ENCODE measurements at places on chromosomes 1 and 21.

GRCh38 chr1:154624746-154625643 is 17.0 kb upstream of the ADAR start:
- H3K4me1 ChIP-seq, result peaks cover 7% of the 10 kb centered on the region
- no peaks in the 10 kb centered on the region for H3K27me3 ChIP-seq
- no peak overlapping the region for H3K27ac ChIP-seq

DNA sequence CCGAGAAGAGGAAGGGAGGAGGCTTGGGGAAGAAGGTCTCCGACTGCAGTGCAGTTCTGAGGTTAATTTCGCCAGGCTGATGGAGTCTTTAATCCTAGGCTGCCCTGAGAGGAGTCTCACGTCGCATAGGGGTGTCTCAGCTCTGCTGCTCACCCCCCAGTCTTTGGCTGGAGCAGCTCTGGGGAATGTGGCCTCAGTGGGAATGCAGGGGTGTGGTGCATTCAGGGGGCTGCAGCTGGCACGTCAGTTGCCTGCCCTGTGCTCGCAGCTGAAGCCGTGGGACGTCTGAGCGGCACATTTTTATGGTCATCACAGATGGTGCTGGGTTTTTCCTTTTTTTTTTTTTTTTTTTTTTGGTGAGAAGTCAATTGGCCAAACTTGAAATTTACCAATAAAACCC is 38.2 kb downstream of the ACTN2 start:
- no peak overlapping the region for H3K4me3 ChIP-seq
- no peak overlapping the region for H3K27ac ChIP-seq
- H3K36me3 ChIP-seq, result no peaks in the 10 kb centered on the region

GRCh38 chr1:38708701-38709258 is 150.8 kb downstream of the RRAGC start:
- no peaks in the 10 kb centered on the region for H3K4me1 ChIP-seq
- H3K27ac ChIP-seq, result no peak overlapping the region
- H3K4me3 ChIP-seq, result no peak overlapping the region
- no peaks in the 10 kb centered on the region for H3K27me3 ChIP-seq
- peaks cover 6% of the 10 kb centered on the region for H3K36me3 ChIP-seq

DNA sequence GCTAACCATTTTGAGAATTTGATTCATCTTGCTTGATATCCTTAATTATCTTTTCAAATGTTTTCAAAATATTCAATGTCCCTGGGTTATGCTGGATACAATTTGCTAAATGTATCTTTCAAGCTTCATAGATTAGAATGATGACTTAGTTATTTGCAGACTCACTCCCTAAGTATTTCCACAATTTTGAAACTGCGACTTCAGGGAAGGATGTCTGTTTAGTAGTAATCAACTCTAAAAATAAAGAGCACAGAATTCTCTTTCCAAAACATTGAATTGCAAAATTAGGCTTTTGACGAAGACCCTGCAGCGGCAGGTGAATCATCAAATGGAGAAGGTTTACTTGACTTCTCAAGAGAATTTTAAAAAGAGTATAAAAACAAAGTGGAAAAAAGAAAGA is 14.2 kb downstream of the RGS1 start:
- H3K27ac ChIP-seq, result no peak overlapping the region
- H3K36me3 ChIP-seq, result no peaks in the 10 kb centered on the region
- DNase-seq, result no peak
- no peaks in the 10 kb centered on the region for H3K27me3 ChIP-seq
- no peak overlapping the region for H3K4me3 ChIP-seq
- no peaks in the 10 kb centered on the region for H3K4me1 ChIP-seq

DNA sequence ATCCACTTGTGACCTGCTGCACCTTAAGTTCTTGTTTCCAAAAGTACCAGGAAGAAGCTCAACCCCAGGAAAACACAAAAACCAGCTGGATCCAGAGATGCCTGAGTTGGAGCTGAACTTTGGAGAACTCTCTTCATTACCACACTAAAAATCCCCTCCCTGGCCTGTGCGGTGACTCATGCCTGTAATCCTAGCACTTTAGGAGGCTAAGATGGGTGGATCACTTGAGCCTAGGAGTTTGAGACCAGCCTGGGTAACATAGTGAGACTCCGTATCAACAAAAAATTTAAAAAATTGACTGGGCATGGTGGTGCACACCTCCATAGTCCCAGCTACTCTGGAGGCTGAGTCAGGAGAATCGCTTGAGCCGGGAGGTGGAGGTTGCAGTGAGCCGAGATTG is 6.2 kb downstream of the MAP1LC3C start:
- no peak for DNase-seq
- H3K27me3 ChIP-seq, result no peaks in the 10 kb centered on the region
- no peaks in the 10 kb centered on the region for H3K36me3 ChIP-seq
- H3K27ac ChIP-seq, result no peak overlapping the region
- H3K4me1 ChIP-seq, result no peaks in the 10 kb centered on the region
- H3K4me3 ChIP-seq, result no peak overlapping the region

DNA sequence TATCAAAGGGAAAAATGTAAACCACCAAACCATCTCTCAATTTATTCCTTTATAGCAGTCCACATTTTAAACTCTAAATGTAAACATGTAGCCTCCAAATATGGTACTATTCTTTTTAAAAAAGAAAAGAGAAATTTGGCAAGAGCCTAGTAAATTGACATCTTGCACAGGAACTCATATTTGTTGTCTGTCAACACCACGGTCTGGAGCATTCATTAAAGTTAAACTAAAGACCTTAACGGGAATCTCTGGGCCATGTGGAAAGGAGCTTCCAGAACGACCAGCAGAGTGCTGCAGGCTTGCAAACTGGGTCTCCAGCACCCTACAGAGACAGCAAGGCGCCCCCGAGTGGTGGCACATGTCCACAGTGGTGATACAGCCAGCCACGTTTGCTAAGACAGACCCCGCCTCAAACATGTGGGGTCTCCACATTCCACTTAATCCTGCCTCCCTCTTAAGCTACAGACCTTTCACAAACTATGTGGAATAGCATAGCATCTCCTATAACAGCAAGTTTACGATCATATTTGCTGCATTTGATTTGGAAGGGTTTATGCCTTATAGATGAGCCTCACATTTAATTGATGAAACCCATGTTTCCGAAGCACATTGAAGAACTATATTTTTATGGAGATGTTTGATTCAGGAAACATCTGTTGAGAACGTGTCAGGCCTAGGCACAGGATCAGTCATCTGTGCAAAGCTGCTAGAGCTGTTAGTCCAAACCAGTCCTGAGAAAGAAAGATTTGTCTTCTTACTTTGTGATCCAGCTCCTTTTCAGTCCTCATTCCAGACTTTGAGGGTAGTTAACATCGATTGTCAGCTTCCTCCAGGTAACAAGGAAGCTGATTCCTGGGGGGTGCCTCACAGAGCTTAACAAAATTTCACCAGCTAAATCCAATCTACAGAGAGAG is 96.4 kb upstream of the BACE2 start:
- no peak overlapping the region for H3K4me3 ChIP-seq
- H3K27me3 ChIP-seq, result peaks cover 18% of the 10 kb centered on the region
- no peak overlapping the region for H3K27ac ChIP-seq
- peaks cover 5% of the 10 kb centered on the region for H3K4me1 ChIP-seq

GRCh38 chr1:229485318-229485717 is 22.8 kb downstream of the NUP133 start:
- no peak overlapping the region for H3K4me3 ChIP-seq
- no peak for DNase-seq
- H3K4me1 ChIP-seq, result peaks cover 6% of the 10 kb centered on the region
- no peaks in the 10 kb centered on the region for H3K27me3 ChIP-seq

- H3K27ac ChIP-seq, result no peak overlapping the region
- no peaks in the 10 kb centered on the region for H3K36me3 ChIP-seq
- H3K4me1 ChIP-seq, result no peaks in the 10 kb centered on the region
- DNase-seq, result no peak
- no peak overlapping the region for H3K4me3 ChIP-seq
Measured at GRCh38 chr1:114133129-114133528, 20.5 kb downstream of the SYT6 start.

DNA sequence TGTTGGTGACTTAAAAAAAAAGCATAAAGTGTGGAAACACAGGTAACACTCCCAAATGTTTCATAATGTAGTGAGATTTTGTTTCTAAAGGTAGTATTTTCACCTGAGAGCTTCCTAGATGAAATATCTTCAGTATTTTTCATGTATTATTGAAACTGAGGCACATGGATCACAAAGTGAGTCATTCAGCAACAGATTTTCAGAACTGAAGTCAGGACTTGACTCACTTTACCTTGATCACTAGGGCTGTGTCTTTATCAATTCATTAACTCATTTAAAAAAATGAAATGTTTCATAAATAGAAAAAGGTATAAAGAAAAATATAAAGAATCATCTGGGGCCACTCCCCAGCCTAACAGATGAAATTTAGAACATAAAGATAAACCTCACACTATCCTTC is 66.5 kb upstream of the RCC1 start:
- H3K36me3 ChIP-seq, result no peaks in the 10 kb centered on the region
- H3K4me1 ChIP-seq, result peaks cover 14% of the 10 kb centered on the region
- H3K27ac ChIP-seq, result no peak overlapping the region
- no peak for DNase-seq
- no peak overlapping the region for H3K4me3 ChIP-seq

- H3K27ac ChIP-seq, result no peak overlapping the region
- H3K4me1 ChIP-seq, result no peaks in the 10 kb centered on the region
- H3K36me3 ChIP-seq, result no peaks in the 10 kb centered on the region
Measured at GRCh38 chr1:117321680-117322609, 45.3 kb upstream of the MAN1A2 start.

- no peaks in the 10 kb centered on the region for H3K27me3 ChIP-seq
- no peaks in the 10 kb centered on the region for H3K36me3 ChIP-seq
- no peak overlapping the region for H3K27ac ChIP-seq
- H3K4me1 ChIP-seq, result peaks cover 16% of the 10 kb centered on the region
Measured at GRCh38 chr1:93468662-93469061, 20.7 kb downstream of the FNBP1L start.

GRCh38 chr1:66371233-66372005 is 162.5 kb upstream of the SGIP1 start:
- no peak overlapping the region for H3K4me3 ChIP-seq
- no peak overlapping the region for H3K27ac ChIP-seq
- peaks cover 18% of the 10 kb centered on the region for H3K4me1 ChIP-seq
- H3K36me3 ChIP-seq, result peaks cover 34% of the 10 kb centered on the region
- no peak for DNase-seq
- no peaks in the 10 kb centered on the region for H3K27me3 ChIP-seq

- no peak for DNase-seq
- H3K36me3 ChIP-seq, result no peaks in the 10 kb centered on the region
- no peaks in the 10 kb centered on the region for H3K27me3 ChIP-seq
- no peak overlapping the region for H3K4me3 ChIP-seq
- H3K27ac ChIP-seq, result no peak overlapping the region
- no peaks in the 10 kb centered on the region for H3K4me1 ChIP-seq
Measured at GRCh38 chr1:215287362-215287761, 204.8 kb downstream of the KCNK2 start.

GRCh38 chr1:230581446-230582079 is 60.7 kb upstream of the COG2 start:
- H3K27me3 ChIP-seq, result no peaks in the 10 kb centered on the region
- DNase-seq, result no peak
- H3K4me1 ChIP-seq, result peaks cover 4% of the 10 kb centered on the region
- H3K4me3 ChIP-seq, result no peak overlapping the region
- H3K36me3 ChIP-seq, result no peaks in the 10 kb centered on the region
- H3K27ac ChIP-seq, result no peak overlapping the region

GRCh38 chr1:174837386-174837785 is 162.4 kb upstream of the CACYBP start:
- no peak for DNase-seq
- H3K27me3 ChIP-seq, result no peaks in the 10 kb centered on the region
- no peak overlapping the region for H3K4me3 ChIP-seq
- H3K4me1 ChIP-seq, result no peaks in the 10 kb centered on the region
- no peaks in the 10 kb centered on the region for H3K36me3 ChIP-seq

DNA sequence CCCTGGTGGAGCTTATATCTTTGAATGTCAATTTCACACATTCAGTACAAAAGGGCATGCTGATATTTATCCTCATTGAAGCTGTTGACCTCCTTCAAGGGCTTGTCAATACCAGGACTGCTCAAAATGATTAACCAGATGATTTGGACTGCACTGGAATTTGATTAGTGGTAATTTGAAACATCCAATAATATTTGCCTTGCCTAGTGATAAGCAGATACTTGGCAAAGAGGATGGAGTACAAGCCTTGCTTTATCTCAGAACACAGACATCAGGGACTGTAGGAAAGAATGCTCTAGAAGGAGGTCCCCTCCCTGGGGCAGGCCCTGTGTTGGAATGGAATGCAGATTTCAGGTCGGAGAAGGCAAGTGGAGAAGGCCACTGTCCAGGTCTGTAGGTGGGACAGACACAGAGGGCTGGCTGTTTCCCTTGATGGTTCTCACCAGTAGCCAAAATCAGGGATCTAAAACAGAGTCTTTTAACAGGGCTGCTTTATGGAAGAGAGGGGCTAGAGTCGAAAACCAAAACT is 64.8 kb upstream of the ZNF648 start:
- H3K36me3 ChIP-seq, result no peaks in the 10 kb centered on the region
- H3K4me1 ChIP-seq, result peaks cover 25% of the 10 kb centered on the region
- H3K4me3 ChIP-seq, result no peak overlapping the region
- no peak overlapping the region for H3K27ac ChIP-seq
- peak; percentile 70 for DNase-seq
- no peaks in the 10 kb centered on the region for H3K27me3 ChIP-seq

DNA sequence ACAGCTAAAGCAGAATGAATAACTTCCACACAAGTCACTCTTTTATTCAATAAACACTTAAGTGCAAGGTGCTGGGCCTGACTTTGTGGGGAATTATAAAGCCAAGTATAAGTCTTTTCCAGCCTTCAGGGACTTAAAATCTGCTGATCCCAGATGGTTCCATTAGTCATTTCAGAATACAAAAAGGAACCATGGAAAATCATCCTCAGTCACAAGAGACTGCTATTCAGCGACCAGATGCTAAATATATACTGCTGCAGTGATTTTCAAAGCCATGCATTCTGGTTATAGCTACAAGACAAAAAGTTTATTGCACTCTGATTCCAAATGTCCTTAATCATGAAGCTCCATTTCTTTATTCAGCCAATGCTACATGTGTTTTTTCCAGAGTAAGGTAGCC is 25.7 kb downstream of the GLMN start:
- no peaks in the 10 kb centered on the region for H3K27me3 ChIP-seq
- H3K4me3 ChIP-seq, result no peak overlapping the region

DNA sequence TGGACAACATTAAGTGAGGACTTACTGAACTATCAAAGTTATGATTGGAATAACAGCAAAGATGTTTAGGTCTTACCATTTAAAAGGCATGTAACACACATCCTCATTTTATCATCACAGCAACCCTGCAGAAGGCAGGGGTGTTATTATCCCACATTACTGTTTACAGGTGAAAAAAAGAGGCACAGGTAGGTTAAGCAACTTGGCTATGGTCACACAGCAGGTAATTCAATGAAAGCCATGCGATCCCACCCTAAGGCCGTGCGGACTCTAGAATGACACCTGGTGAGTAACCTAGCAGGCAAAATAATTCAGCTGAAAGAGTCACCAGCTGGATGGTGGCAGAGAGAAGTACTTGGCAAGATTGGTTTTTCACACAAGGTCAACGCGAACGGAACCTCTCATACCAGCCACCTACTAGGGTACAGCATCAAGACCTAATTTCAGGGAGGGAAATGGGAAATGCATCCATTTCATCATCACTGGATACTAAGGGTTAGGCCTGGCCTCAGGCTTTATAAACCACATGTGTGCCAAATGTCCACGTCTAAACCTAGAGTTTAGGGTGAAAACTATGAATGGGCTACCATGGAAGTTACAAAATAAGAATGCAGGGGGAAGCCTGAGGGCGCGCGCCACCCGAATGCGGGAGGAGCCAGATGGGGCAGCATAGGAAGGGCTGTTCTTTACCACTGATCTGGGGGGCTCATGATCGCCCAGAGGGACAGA is 85.3 kb downstream of the SLC66A1 start:
- H3K27ac ChIP-seq, result peak overlapping the region; percentile 58
- peaks cover 17% of the 10 kb centered on the region for H3K36me3 ChIP-seq
- no peak for DNase-seq
- H3K4me1 ChIP-seq, result peaks cover 89% of the 10 kb centered on the region
- H3K27me3 ChIP-seq, result no peaks in the 10 kb centered on the region

- no peak overlapping the region for H3K27ac ChIP-seq
- H3K36me3 ChIP-seq, result no peaks in the 10 kb centered on the region
Measured at GRCh38 chr1:34617321-34618118, 137.3 kb upstream of the GJB5 start.
